MCF 10A (cell line): ENCODE measurements at places on chromosomes 2 and 18. TPM values are rescaled to one million over a fixed set of nuclear protein-coding genes. Genes with fewer than 3 reads are reported as not detected.

Gene GKN1
- total RNA-seq, result not detected in 2 replicates

Gene MALL
- 0.83 and 1.8 TPM in 2 replicates for total RNA-seq

Gene NEMP2
- 34.2 and 46.0 TPM in 2 replicates for total RNA-seq

Gene FAM110C
- 8.3 and 10.3 TPM in 2 replicates for total RNA-seq

Gene FABP1
- total RNA-seq, result not detected in 2 replicates

Gene VWA3B
- total RNA-seq, result not detected in 2 replicates
